ENCODE measurements at places on chromosomes 16 and 17.

GRCh38 chr17:80613732-80614071, 69.1 kb downstream of the RPTOR start:
- no peak for DNase-seq

GRCh38 chr17:10210151-10210574, 11.8 kb upstream of the GAS7 start:
- no peak for DNase-seq

- DNase-seq, result no peak
These were observed 75.0 kb upstream of the CPHXL start for GRCh38 chr16:75801307-75801706.

- DNase-seq, result no peak
These were observed 1025.2 kb downstream of the CDH11 start for GRCh38 chr16:64096689-64097088.

GRCh38 chr16:67248401-67249177, at the start of gene SLC9A5:
Gene SLC9A5 (plus strand): TSS chr16:67248979. CDS start chr16:67249015, 36 bp downstream.
- DNase-seq, result no peak

Data from activated T-cell treated with anti-CD3 and anti-CD28 coated beads for 24 hours (primary cell).